CD8-positive, alpha-beta T cell (primary cell): ENCODE measurements at places on chromosomes 3 and 15.
A peak's percentile ranks its signal among the peaks of the same experiment; 100 is the strongest.

GRCh38 chr3:183317886-183318865 is 65.1 kb downstream of the B3GNT5 start:
- no peak for DNase-seq

DNA sequence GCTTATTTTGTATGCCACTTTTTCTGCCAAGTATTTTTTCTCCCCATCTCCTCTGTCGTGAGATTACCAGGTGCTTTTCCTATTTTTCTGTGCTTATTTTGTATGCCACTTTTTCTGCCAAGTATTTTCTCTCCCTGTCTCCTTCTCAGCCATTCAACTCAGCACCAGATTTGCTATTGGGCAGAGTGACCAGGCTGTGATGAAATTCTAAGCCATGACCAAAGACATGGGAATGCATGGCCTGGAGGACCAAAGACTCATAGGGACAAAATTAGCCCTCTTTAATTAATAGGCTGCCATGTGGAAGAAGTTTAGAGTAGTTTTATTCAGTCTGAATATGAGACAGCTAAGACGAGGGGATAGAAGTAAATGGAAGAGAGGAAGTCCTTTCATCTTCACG is 257.4 kb downstream of the SQOR start:
- DNase-seq: no peak

DNA sequence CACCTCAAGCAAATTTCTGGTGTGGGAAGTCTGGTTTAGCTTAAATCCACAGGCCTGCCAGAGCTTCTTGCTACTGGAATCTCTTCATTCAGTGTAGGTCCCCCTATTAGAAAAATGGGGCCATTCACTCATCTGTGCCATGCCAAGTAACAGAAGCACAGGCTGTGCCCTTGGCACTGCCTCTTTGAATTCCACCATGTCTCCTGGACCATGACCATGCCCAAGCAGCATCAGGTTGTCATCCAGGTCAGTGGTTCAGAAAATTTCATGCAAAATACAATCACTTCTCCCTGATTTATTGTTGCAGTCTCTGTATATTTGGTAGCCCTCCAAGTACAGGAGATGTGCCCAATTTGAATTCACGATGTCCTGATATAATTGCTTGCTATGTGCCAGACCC is 602.1 kb upstream of the ZNF385D start:
- no peak for DNase-seq

DNA sequence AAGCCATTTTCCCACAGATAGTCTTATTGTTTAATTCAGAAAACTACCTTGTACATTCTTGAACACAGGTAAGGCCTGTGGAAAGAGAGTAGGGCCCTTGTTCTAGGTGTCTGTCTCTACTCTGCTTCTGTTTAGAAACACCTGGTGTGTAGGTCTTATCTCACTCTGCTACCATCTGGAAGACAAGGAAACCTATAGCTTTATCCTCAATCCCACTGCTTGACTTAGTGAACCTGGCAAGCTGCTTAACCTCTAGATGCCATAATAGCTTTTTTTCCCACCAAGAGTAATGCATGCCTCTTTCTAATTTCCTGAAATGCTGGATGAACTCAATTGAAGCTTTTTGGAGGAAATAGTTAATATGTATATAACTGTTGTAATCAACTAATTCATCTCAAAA is 82.6 kb upstream of the RAP2B start:
- no peak for DNase-seq

- DNase-seq: no peak
Measured at GRCh38 chr3:15997274-15997943, 177.1 kb upstream of the GALNT15 start.

DNA sequence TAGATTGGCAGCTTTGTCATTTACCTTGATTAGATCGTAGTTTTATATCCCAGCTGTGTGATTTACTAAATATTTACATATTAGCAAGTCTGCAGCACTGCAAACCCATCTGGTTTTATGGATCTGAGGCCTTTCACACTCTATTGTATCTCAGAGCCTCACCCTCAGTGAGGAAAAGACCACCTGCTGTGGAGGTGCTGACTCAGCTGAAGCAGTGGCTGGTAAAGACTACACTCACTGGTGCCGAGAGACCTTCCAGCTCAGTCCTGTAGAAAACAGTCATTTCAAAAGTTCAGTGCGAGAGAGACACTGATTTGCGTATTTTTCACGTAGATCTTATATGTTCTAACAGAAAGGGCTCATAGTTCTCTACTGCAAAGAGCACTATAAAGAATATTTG is 307.8 kb upstream of the TPM1 start:
- DNase-seq: no peak

DNA sequence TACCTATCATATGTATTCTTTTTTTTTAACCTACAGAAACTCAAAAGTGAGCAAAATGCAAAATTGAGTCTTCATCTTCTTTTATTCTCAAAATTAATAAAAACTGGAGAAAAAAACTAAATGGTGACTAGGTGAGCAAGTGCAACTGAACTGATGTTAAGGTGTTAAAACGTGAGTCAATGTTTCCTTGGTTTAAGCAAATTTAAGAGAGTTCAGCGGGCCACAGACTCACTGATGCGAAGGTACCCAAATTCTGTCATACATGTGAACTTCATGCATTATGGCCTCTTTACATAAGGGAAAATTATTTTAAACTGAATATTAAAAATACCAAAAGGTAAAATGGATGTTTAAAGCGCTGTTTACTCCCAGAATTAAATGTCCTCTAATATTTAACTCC is 206.6 kb downstream of the FOXP1 start:
- DNase-seq: no peak

GRCh38 chr3:185046164-185046515 is 106.7 kb downstream of the C3orf70 start:
- no peak for DNase-seq

- DNase-seq: no peak
Measured at GRCh38 chr3:18901571-18901970, 246.7 kb upstream of the KCNH8 start.

DNA sequence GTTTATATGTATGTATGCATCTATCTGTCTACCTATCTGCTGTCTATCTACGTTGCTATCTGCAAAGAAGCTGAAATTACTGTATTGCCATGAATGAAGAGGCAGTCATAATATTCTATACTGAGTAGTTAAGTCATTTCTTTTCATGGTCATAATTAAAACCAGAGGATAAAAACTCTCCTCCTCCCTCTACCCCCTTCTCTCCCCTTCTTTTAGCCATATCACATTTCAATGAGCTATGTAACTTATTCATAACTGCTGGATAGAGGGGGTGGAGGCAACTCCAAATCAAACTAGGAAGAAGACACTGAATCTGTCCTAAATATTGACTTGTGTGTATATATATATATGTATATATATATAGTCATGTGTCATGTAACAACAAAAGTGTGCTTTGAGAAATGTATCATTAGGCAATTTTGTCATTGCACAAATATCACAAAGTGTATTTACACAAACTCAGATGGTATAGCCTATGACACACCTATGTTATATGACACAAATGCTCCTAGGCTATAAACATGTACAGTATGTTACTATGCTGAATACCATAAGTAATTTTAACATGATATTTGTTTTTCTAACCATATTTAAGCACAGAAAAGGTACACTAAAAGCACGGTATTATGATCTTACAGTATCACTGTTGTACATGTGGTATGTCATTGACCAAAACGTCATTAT is 229.7 kb upstream of the KCNMB2 start:
- no peak for DNase-seq

- DNase-seq: peak; percentile 79
Measured at GRCh38 chr3:125051715-125052581, 3.8 kb downstream of the HEG1 start.

DNA sequence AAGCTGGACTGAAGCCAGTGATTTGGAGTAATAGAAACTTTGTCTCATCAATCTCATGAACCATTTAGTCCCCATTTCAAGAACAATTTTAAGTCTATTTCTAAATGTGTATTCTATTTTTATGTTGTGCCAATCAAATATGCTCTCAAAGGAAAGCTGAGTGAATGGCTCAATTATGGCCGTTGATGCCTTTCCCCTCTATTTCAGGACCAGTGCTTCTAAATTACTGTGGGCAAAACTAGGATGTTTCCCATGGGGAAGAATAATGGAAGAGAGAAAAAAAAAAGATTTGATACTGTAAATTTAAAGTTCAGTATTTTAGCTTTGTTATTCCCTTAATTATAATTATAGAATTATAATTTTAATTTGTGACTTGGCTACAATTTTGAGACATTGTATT is 110.1 kb downstream of the CADM2 start:
- DNase-seq: no peak

- DNase-seq: no peak
Measured at GRCh38 chr15:97929456-97930229, 30.9 kb upstream of the ARRDC4 start.

DNA sequence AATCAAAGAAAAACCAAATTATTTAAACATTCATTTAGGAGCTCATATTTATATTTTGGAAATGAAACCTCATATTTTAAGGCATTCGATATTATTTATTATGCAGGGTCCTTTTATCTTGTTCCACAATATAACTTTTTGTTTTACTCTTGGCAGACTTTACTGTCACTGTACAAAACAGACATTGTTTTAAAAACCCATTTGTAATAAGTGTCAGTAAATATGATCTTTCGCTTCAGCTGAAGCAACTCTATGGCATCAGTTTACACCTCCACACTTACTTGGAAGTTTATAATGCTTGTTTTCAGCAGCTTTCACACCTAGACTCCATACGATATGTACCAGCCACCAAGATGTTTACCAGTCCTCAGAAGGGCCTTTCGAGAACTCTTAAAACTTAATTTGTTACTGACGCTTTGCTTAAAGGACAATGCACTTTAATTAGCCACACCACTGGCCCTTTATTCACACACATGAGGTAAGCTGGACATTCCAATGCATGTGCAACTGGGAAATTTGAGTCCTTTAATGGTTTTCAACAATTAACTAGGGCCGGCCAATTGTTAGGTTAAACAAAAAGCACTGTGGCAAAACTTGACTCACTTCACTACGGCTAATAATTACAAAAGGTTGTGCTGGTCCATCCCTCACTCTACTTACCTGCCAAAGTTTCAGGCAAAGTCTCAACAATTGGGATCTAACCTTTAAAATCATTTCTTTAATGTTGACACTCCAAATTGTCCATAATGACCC is 16.7 kb downstream of the WWTR1 start:
- DNase-seq: no peak

- no peak for DNase-seq
Measured at GRCh38 chr3:9795207-9795606, 2.3 kb downstream of the ARPC4 start.

- no peak for DNase-seq
Measured at GRCh38 chr15:47570044-47570443, 147.3 kb upstream of the SEMA6D start.

DNA sequence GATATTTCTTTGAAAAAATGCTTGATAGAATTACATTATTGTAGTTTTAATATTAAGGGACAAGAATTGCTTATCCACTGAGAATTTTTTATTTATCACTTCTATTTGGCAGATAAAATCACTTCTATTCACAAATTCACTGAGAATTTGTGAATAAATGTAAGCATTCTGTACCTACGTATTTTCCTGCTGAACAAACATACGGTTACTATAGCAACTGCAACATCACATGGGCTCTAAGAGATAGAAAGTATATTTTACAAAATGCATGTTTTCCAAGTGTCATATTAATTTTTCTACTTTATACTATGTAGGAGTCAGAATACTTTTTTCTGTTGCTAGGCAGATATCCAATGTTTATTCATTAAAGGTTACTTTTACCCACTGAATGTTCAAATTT is 166.2 kb downstream of the ZIC1 start:
- DNase-seq: no peak

DNA sequence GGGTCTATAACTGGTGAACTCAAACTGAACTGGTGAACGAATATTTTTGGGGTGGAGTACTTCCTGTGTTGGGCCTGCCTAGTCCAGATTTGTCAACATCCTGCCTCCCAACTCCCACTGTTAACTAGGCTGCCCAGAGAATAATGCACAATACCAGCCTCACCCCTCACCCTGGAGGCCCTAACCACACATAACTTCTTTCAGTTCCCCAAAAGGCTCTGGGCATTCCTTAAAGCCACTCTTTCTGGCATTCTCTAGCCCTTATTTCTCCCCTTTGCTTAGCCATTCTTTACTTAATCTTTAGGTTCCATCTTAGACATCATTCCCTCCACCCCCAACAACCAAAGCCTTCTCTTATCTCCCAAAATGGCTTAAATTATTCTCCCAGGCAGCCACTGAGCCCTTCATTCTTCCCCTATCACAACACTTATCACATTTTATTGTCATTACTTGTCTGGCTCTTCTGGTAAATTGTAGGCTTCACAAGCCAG is 9.1 kb upstream of the SEC11A start:
- peak; percentile 66 for DNase-seq

- DNase-seq: no peak
Measured at GRCh38 chr15:90227336-90227735, 6.4 kb downstream of the CIB1 start.
